ENCODE measurements at places on chromosomes 1 and 21. TPM values are rescaled to one million over a fixed set of nuclear protein-coding genes. Genes with fewer than 3 reads are reported as not detected.

The ADGRL4 gene
- total RNA-seq: 139 TPM

The SPATA21 gene
- not detected for total RNA-seq

DNA sequence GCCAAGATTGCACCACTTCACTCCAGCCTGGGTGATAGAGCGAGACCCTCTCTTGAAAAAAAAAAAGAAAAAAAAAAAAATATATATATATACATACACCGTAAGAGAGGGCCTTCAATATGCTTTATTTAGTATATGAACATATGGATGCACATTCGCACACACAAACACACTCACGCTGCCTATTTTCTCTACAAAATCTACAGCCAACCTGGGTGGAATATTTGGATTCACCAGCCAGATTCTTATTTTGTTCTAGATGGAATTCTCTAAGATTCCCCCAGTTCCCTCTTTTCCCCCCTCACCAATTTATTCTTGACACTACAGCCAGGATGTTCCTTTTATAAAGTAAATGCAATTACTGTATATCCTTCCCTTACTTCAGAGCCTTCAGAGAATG, 131.6 kb downstream of the TM2D1 start:
- DNase-seq: no peak

- no peak for DNase-seq
These were observed 5.4 kb downstream of the HMGN2 start for GRCh38 chr1:26477446-26478152.

GRCh38 chr21:25637851-25638659, 1.0 kb upstream of the JAM2 start:
- DNase-seq: no peak

The MRPL24 gene
- total RNA-seq: 42.8 TPM

GRCh38 chr1:37040261-37040660, 5.9 kb upstream of the GRIK3 start:
- no peak for DNase-seq

The LRRC71 gene
- not detected for total RNA-seq

DNA sequence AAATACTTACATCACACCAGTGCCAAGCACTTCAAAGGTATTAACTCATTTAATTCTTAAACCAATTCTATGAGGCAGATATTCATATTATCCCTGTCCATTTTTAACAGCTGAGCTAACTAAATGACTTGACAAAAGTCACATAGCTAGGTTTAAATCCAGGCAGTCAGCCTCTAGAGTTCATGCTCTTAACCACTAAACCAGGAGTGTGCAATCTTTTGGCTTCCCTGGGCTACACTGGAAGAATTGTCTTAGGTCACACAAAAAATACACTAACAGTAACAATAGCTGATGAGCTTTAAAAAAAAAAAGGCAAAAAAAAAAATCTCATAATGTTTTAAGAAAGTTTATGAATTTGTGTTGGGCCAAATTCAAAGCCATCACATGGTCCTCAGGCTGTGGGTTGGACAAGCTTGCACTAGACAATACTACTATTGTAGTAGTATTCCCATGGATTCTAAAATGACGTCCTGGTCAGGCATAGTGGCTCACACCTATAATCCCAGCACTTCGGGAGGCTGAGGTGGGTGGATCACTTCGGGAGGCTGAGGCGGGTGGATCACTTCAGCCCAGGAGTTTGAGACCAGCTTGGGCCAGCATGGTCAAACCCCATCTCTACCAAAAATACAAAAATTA, 10.0 kb downstream of the UBR4 start:
- no peak for DNase-seq

DNA sequence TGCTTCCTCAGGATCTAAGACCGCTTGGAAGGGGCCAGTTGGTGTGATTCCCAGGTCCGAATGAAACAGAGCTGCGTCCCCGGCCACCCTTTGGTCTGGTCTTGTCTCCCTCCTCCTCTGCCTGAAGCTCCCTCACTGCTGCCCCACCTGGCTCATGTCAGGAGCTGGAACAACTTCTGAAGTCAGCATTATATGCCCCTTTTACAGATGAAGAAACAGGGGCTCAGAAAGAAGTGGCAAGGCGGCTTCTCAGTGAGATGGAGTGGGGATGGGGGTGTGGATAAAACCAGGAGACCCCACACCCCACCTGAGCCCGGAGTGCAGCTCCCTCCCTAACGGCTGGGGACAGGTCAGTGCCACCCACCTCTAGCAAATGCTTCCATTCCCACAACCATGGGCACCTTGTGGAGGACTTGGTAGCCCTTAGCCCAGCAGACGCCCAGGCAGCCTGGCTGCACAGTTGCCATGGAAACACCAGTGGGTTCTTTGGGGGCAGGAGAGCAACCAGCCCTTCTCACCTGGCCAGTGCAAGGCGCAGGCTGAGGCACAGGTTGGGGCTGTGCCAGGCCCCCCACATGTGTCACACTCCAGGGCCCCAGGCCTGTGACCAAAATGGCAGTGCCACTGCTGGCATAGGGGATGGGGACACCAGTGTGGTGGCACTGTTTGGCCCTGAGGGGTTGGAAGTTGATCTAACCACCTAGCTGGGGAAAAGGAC, 31.9 kb upstream of the ECE1 start:
- DNase-seq: no peak

- no peak for DNase-seq
These were observed 54.5 kb upstream of the TIAM1 start for GRCh38 chr21:31398574-31398973.

GRCh38 chr1:94648225-94649007, 106.9 kb upstream of the F3 start:
- peak; percentile 98 for DNase-seq

The OR2T2 gene
- not detected for total RNA-seq

GRCh38 chr1:227895828-227896685, 51.7 kb downstream of the WNT9A start:
- no peak for DNase-seq

- peak; percentile 40 for DNase-seq
These were observed 126.8 kb downstream of the ITSN1 start for GRCh38 chr21:33769057-33769456.

DNA sequence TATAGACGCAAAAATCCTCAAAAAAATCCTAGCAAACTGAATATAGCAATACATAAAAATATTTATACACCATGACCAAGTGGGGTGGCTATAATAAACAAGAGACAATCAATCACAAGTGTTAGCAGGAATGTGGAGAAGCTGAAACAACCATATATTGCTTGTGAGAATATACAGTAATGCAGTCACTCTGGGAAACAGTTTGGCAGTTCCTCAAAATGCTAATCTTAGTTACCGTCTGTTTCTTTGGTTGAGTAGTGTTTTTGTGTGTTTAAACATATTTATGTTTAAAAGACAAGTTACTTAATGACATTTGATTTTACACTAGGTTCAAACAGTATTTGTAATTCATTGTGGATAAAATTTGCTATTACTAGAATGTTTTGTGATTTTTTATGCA, 792.0 kb downstream of the LTN1 start:
- DNase-seq: no peak

DNA sequence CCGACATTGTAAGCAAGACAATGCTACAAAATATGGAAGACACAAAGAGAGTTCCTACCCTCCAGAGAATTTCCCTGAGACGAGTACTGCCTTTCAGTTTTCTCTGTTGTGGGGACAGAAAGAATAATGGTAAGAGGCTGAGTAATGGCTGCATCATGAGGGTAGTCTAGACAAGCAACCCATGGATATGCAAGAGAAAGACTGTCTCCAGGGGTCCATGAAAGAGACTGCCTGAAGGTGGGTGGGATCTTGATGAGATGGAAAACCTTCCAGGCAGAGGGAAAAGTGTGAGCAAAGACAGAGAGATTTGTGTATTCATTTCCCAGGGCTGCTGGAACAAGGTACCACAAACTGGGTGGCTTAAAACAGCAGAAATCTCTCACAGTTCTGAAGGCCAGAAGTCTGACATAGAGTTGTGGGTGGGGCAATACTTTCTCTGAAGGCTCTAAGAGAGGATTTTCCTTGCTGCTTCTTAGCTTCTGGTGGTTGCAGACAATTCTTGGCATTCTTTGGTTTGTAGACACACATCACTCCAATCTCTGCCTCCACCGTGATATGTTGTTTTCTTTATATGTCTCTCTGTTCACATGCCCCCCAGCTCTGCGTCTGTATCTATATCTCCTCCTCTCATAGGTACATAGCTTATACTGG, 41.4 kb downstream of the ANP32E start:
- peak; percentile 60 for DNase-seq

GRCh38 chr1:41917076-41917475, 1.6 kb downstream of the HIVEP3 start:
- DNase-seq: no peak

The CTTNBP2NL gene
- total RNA-seq: 24.4 TPM

- DNase-seq: peak; percentile 89
These were observed 33.8 kb upstream of the MPZL1 start for GRCh38 chr1:167687919-167688519.

- DNase-seq: peak; percentile 33
These were observed 113.8 kb downstream of the CAMTA1 start for GRCh38 chr1:6898974-6899539.

DNA sequence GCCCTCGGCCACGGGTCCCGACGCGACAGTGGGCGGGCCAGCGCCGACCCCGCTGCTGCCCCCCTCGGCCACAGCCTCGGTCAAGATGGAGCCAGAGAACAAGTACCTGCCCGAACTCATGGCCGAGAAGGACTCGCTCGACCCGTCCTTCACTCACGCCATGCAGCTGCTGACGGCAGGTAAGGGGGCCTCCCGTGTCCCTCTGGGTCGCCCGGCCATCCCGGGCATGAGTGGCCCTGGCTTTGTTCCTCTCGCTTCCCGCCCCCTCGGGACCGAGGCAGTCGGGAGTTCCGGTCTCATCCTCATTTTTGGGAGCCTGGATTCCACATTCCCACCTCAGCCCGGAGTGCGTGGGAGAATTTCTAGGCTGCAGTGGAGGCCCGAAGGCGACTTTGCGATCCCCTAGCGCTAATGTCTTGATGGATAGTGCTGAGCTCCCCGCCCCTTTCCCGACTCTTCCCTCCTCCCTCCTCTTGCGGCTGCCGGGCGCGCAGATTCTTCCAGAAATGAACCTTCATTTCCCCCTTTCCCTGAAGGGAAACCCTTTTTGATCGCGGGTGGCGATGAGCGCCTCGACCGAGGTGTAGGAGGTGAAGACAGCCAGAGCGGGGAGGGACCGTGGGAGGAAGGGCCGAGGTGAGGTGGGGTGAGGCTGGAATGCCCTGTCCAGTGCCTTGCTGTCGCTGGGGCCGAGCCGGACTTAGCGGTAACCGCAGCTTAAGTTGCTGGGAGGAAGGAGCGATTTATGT, 705 bp downstream of the KHDRBS1 start:
- peak; percentile 48 for DNase-seq

DNA sequence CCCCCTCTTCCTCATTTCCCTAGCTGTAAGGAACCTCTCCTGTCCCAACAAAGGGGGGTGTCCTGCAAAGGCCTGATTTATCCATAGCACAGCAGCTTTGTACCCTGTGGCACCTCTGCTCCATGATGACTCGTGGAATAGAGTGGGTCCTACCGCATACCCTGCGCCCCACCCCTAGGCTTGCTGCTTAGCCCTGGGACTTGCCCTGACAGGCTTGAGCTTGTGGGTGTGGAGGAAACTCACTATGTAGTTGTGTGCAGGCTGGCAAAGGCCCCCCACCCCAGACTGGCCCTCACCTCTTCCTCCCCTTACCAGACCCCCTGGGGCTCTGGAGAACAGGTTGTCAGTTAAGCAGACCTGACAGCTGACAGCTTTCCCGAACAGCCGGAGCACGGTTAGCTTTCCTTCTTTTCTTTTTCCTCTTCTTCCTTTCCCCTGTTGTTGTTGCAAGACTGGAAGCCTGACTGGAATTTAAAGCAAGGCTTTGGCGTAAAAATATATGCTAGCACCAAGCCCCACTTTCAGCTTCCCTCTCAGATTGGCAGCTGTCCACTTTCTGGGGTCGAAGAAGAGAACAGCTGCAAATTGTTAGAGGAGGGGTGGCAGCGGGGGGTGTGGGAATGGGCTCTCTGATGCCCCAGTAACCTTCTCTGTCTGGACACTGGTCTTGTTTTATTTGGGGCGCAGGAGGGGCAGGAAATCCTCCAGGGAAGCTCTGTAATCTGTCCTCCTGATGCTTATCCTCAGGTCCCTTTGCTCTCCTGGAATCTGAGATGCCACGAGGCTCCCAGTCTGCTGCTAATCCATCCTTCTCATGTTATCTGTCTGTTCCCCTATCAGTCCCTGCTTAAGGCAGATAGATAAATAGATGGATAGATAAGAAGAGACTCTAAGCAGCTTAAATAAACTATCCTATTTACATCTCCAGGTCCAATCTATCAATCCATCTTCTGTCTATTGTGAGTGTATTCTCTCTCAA, 134.6 kb downstream of the BRINP2 start:
- no peak for DNase-seq

The C1orf53 gene
- 4.5 TPM for total RNA-seq

DNA sequence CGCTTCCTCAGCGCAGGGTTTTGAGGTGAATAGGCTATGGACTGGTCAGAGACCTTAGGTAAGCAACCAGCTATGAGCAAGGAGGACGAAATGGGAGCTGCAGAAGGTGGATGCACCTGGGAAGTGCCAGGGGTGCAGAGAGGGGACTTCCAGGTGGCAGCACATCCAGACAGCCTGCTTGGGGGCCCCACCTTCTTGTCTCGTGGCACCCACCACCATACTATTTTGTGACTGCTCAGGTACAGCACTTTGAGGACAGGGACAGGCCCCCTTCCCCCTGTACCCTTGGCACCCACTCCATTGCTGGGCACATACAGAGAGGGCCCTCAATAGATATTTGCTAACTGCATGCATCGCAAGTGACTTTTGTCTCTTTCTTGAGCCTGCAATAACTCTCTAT, 777 bp upstream of the KISS1 start:
- no peak for DNase-seq

DNA sequence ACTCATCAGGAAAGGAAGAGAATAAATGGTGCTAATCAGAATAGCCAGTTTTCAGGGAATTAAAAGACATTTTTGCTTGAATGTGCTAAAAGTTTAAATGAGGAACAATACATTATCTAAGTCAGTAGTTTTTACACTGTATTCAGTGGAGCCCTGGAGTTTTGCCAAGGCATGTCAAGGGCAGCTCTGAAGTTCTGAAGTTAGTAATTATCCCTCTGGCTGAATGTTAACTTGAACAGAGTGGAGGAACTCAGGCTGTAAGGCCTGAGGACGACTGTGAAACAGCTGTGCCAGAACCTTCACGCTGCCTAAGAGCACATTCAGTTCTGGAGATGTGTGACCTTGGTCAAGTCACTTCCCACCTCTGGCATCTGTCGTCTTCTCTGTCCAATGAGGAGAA, 68.1 kb downstream of the EDEM3 start:
- peak; percentile 14 for DNase-seq

- DNase-seq: no peak
These were observed 841.6 kb upstream of the B3GALT2 start for GRCh38 chr1:194028002-194028401.

DNA sequence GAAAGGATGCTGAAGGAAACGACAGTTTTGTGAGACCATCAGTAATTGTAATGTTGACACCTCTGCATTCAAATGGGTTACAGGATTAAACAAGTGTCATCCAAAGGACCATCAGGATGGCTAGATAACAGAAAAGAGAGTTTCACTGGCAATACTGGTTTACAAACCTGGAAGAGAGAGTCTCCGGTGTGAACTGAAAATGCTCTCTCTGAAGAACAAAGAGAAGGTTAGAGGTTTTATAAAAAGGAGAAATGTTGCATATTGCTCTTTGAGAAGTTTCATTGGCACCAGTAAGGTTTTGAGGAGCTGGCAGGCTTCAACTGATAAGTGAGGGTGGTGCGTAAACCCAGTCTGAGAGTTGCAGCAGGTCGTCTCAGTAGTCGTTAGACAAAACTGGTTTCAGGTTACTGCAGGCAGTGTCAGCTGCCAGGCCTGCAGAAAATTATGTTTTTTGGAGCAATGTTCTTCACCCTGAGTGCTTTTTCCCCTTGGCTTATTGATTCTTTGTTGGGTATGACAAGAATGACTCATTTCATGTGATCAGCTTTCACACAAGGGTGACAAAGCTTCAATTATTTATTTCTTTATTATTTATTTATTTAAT, 42.2 kb downstream of the KCNK1 start:
- DNase-seq: no peak
